ENCODE measurements at places on chromosomes 7 and 10. TPM values are rescaled to one million over a fixed set of nuclear protein-coding genes. Genes with fewer than 3 reads are reported as not detected.
A peak's percentile ranks its signal among the peaks of the same experiment; 100 is the strongest.

The AVPI1 gene
- total RNA-seq: 7.9 TPM

The FGL2 gene
- 0.05 TPM for total RNA-seq

DNA sequence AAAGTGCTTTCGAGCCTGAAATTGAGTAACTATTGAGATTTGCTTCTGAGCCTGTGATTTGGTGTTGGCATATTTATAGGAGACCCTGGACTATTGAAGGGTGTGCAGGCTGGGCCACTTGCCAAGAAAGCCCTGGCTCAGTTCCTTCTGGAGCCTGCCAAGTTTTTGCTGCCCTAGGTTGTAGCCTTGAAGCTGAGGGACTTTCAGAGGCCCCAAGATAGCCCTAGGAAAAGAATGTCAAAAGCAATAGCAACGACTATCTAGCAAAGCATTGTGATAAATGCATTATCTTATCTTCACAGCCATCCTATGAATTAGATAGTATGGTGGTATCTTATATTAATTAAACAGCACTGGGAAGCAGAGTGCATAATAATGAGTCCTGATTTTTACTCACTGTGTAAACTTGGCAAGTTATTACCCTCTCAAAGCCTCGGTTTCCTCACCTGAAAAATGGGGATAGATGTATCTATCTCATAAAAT, 473.7 kb upstream of the PODXL start:
- H3K4me3 ChIP-seq: no peak overlapping the region
- peak overlapping the region; percentile 86 for H3K27ac ChIP-seq
- peak; percentile 47 for DNase-seq
- no peaks in the 10 kb centered on the region for H3K36me3 ChIP-seq
- peaks cover 28% of the 10 kb centered on the region for H3K4me1 ChIP-seq
- peaks cover 2% of the 10 kb centered on the region for H3K27me3 ChIP-seq

DNA sequence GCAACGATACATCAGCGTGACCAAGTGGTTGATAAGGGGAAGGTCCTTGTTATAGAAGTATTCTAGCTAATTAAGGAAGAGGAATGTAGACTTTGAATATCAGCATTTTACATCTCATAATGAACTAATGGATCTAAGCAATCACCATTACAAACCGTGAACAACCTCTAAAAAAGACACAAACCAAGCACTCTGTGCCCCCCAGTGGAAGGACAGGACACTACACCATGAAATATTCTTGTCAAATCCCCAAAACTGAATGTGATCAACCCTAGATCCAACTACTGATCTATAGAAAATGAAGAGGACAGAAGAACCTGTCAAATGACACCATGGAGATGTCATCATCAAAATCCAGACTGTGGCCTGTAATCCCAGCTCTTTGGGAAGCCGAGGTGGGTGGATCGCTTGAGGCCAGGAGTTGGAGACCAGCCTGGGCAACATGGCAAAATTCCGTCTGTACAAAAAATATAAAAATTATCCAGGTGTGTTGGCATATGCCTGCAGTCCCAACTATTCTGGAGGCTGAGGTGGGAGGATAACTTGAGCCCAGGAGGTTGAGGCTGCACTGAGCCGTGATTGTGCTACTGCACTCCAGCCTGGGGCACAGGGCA, 111.3 kb upstream of the CARD11 start:
- DNase-seq: no peak
- H3K27ac ChIP-seq: no peak overlapping the region
- H3K36me3 ChIP-seq: peaks cover 2% of the 10 kb centered on the region
- H3K27me3 ChIP-seq: peaks cover 12% of the 10 kb centered on the region

DNA sequence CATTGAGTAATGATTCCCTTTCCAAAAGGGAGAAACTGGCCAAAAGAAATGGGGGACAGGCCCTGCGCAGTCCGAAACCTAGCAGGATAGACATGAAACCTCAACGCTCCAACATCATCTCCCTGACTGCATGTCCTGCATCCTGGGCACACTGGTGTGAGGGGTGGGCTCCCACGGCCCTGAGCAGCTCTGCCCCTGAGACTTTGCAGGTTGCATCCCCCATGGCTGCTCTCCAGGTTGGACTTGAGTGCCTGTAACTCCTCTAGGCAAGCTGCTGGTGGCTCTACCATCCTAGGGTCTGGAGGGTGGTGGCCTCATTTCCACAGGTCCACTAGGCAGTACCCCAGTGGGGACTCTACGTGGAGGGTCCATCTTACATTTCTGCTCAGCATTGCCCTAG, 16.3 kb upstream of the CRYGN start:
- peaks cover 40% of the 10 kb centered on the region for H3K4me1 ChIP-seq
- H3K27ac ChIP-seq: no peak overlapping the region
- no peak overlapping the region for H3K4me3 ChIP-seq
- H3K36me3 ChIP-seq: peaks cover 1% of the 10 kb centered on the region

- H3K27ac ChIP-seq: no peak overlapping the region
- no peaks in the 10 kb centered on the region for H3K27me3 ChIP-seq
- H3K4me3 ChIP-seq: no peak overlapping the region
Observed at GRCh38 chr10:45452743-45453452, 78.9 kb downstream of the ALOX5 start.

DNA sequence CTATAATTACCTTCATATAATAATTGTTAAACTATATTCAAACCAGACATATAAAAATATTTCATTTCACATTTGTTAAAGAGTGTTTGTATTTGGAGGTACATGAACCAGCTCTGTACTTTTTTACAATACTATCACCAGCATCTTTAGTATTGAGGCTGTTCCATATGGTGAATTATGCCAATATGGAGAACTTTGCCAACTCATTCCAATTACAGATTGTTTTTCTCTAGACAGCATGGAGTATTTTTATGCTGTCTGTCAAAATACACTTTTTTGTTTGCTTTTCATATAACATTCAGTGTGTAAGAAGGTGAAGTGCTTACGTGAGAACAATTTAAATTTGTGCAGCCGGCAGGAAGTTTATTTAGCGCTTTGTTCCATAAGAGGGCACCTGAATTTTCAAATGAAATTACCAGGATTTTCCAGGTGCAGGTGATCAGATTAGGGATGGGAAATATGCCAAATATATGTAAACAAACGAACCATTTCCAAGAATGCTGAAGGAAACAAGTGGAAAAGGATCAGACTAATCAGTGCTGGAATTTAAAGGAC, 54.9 kb downstream of the SEMA3E start:
- DNase-seq: no peak
- no peaks in the 10 kb centered on the region for H3K27me3 ChIP-seq
- H3K27ac ChIP-seq: no peak overlapping the region
- no peaks in the 10 kb centered on the region for H3K4me1 ChIP-seq

DNA sequence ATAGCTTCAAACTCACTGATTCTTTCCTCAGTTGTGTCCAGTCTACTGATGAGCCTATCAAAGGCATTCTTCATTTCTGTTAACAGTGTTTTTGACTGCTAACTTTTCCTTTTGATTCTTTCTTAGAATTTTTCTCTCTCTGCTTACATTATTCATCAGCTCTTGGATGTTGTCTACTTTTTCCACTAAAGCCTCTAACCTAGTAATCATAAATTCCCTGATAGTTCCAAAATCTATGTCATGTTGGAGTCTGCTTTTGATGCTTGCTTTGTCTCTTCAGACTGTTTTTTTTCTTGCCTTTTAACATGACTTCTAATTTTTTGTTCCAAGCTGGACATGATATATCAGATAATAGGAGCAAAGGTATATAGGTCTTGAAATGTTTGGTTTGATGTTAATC, 78.0 kb downstream of the ADAM22 start:
- DNase-seq: no peak
- H3K4me3 ChIP-seq: no peak overlapping the region
- no peak overlapping the region for H3K27ac ChIP-seq

GRCh38 chr10:24344279-24344678, 135.3 kb downstream of the KIAA1217 start:
- peaks cover 69% of the 10 kb centered on the region for H3K4me1 ChIP-seq
- peaks cover 2% of the 10 kb centered on the region for H3K36me3 ChIP-seq

- H3K4me1 ChIP-seq: no peaks in the 10 kb centered on the region
- no peak for DNase-seq
- H3K27me3 ChIP-seq: no peaks in the 10 kb centered on the region
- H3K4me3 ChIP-seq: no peak overlapping the region
Observed at GRCh38 chr7:127769696-127770400, 117.9 kb downstream of the SND1 start.

- no peak for DNase-seq
- H3K27me3 ChIP-seq: peaks cover 26% of the 10 kb centered on the region
- no peaks in the 10 kb centered on the region for H3K36me3 ChIP-seq
- no peak overlapping the region for H3K27ac ChIP-seq
Observed at GRCh38 chr7:31883761-31884164, 186.4 kb downstream of the PDE1C start.
